ENCODE measurements at places on chromosomes 4 and X. TPM values are rescaled to one million over a fixed set of nuclear protein-coding genes. Genes with fewer than 3 reads are reported as not detected.

Gene XAGE1A
- total RNA-seq = not detected

Gene GAR1
- total RNA-seq = 3.2 TPM

Gene EPHA5
- not detected for total RNA-seq

Gene ALAS2
- total RNA-seq = 1.1 TPM

Gene EDA2R
- 0.69 TPM for total RNA-seq

Gene TBL1X
- 22.7 TPM for total RNA-seq

Gene PAK3
- total RNA-seq = 0.72 TPM

Gene PWWP3B
- total RNA-seq = 32.3 TPM

Gene LGI2
- total RNA-seq = 5.4 TPM

Gene SLC34A2
- 0.19 TPM for total RNA-seq

Gene NOP14
- 20.9 TPM for total RNA-seq

Gene BTK
- total RNA-seq = 13.9 TPM

Gene SPANXC
- total RNA-seq = not detected

Gene FGF5
- total RNA-seq = not detected

Gene VCX
- total RNA-seq = not detected

Gene APELA
- total RNA-seq = not detected

Gene CLDN22
- total RNA-seq = not detected

Gene PRR32
- not detected for total RNA-seq

Gene DRD5
- total RNA-seq = not detected

Gene ZXDB
- 13.0 TPM for total RNA-seq

Gene NXF3
- total RNA-seq = 1.9 TPM

- DNase-seq = no peak
These were observed 740 bp upstream of the NPY2R start for GRCh38 chr4:155207534-155208257.

DNA sequence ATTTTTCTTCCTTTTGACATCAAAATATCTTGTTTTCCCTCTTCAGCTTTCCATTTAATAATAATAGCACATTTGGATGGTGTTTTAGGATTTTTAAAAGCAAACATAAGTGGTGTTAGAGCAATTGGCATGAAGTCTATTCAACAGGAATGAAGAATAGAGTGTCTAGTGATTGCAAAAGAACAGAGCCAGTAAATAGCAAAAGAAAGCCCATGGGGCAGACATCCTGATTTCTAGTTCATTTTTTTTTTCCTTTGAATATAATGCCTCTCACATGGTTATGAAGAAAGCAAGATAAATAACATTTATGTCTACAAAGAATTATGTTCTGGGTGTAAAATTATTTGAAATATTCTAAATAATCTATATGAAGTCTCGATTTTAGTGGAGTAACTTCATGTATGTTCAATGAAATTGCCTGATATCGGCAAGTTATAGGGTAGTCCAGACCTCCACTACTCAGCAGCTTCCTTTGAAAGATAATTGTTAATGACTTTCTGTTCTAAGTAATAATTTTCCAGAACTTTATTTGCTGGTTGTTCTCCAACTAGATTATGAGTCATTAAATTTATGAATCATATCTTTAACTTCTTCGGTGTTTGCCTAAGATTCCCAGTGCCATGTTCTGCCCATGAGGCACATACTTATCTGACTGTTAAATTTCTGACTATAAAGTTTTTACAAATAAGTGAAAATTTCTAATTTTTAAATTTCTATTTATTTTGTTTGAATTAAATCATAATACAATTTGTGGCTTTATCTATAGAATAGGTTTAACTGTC, 587.9 kb downstream of the TLL1 start:
- no peak for DNase-seq

DNA sequence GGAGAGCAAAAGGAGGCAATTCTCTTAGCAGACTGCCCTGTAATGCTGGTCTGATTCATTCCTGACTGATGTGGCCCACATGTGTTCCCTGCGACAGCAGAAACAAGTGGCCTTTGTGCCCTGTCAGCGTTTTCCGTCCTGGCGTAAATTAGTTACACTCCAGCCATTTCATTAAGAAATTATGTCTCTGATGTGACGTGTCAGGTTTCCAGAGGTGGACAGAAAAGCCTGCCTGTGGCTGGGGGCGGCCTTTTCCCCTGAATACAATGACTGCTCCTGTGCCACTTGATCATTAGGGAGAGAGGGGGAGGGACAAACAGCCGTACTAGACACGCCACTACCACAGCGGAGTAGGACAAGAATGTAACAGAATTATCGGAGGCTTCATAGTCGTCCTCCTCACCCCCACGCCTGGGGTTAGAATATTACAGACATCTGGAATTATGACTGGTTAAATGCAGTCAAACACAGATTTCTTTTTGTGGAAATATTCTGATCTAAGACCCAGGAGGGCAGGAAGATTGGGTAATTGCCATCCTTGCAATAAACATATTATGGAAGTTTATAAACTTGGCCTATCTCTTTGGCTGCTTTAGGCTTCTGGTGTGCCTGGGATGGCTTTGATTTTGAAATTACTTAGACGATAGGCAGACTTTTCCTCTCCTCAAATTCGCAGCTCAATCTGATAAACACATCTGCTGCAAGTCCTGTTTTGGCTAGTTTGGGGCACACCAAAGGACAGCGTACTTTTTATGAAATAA, 146.2 kb upstream of the BCOR start:
- DNase-seq = no peak

DNA sequence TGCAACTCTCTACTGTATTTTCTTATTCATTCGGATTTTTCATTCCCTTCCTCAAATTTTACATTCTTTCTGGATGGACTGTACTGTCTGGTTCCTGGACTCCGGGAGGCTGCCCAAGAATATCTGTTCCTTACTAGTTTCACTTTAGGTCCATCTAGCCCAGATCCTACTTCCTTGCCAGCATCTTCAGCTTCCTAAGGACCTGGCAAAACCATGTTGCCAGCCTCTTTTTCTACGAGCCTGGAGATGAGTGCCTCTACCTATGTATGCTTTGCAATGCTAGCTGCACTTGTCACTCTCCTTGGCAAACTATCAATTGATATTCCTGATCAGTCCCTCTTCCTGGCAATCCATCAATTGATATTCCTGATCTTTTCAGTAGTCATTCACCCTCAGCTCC, 5.6 kb upstream of the LNX1 start:
- DNase-seq = no peak

- no peak for DNase-seq
These were observed 1.9 kb downstream of the DCHS2 start for GRCh38 chr4:154489558-154490233.

DNA sequence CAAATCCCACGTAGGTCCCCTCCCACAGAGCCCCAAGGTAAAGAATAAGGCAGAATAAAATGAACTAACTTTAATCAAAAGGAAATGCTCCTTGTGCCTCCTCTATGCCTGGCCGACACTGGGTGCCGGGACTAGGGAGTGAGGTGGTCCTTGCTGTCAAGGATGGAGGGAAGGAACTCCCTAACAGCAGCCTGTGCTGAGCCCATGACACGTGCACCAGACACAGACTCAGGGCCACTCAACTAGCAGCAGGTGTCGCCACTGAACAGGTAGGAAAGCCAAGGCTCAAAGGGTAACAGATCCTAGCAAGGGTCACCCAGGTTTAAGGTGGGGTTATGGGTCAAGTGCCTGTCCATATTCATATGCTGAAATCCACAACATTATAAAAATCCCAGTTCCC, 29.2 kb downstream of the MSX1 start:
- DNase-seq = no peak

GRCh38 chrX:105723966-105724735, 98.2 kb upstream of the NRK start:
- DNase-seq = no peak

DNA sequence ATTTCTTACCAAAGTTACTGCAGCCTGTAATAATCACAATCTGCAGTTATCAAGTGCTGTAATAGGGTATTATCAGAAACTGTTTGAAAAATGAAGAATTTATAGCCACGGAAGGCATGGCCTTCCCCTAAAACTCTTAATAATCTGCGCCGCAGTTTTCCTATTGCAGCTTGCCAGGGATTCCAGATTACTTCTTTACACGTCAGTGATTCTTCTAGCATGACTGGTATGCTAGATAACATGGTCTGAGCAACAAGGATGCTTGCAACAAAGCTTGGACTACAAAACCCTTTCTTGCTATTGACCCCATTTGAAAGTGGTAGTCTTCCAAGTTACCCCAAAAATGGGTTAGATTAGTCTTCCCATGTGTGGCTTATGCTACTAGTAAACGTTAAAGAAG, 47.2 kb upstream of the GK2 start:
- DNase-seq = no peak

GRCh38 chr4:100356172-100356571, 161.7 kb downstream of the EMCN start:
- no peak for DNase-seq

GRCh38 chr4:159540501-159540900, 437.6 kb downstream of the RAPGEF2 start:
- no peak for DNase-seq

- no peak for DNase-seq
These were observed 41.9 kb upstream of the NEUROG2 start for GRCh38 chr4:112557676-112558411.

DNA sequence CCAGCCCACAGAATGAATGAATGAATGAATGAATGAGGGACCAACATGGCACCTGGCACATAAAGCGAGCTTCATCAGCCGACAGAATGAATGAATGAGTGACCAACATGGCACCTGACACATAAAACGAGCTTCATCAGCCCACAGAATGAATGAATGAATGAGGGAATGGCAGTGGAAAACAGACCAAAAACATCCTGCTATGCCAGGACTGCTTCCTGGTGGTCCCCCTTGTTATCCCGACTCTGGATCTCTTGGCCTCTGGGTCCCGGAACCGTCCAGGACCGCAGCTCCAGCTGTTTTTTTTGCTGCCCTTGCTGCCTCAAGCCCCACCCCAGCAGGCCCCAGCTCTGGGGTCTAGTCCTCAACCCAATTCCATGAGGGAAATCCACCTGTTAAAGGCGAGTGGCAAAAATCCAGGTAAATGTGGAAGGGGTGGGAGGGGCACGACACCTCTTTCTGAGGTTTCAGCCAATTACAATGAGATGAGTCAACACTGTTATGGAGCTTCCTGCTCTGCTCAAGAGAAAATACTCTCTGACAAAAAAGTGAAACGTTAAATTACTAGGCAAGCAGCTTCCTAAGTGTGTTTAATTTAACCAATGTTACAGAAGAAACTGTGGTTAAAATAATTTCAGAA, 72.0 kb upstream of the MTNR1A start:
- no peak for DNase-seq

DNA sequence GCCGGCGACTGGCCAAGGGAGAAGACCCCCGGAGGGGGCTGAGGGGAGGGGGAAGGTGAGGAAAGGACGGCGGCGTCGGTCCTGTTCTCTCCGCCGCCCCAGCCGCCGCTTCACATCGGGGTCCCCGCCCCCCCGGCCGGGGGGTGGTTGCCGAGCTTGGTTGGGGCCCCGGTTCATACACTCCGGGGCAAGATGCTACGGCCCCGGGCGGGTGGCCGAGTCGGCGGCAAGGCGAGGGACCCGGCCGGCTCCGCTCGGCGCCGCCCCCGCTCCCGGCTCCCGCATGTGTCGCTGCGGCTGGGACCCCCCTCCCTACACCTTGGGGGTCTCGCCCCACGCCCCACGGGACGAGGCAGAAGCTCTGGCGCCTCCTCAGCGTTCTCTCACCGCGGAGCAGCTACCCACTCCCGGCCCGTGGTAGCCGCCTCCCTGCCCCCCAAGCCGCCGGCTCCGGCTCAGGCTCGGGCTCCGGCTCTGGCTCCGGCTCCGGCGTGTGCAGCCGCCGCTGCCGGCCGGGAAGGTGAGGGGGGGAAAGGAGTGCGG, 461 bp downstream of the FBXW7 start:
- no peak for DNase-seq

DNA sequence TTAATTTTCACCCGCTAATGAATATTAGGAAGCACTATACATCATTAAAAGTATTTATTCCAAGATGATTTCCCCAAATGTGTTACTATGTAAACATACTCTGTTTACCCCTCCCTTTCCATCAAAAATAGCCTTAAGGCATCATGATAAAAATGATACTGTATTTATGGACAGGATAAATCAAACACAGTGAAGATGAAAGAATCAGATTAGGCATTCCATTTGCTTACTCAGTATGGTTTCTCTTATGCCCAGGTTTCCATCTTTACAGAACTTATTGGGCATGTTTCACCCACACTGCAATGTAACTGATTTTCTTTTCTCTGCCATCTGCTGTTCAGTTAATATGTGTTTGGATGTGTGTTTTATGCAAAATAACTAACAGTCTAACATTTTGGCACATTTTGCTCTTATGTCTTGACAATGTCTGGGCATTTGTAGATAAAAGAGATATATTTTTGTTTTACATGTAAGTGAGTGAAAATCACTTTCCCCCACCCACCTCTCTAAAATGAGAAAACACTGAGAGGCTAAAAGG, 445.2 kb downstream of the RPA4 start:
- DNase-seq = no peak

DNA sequence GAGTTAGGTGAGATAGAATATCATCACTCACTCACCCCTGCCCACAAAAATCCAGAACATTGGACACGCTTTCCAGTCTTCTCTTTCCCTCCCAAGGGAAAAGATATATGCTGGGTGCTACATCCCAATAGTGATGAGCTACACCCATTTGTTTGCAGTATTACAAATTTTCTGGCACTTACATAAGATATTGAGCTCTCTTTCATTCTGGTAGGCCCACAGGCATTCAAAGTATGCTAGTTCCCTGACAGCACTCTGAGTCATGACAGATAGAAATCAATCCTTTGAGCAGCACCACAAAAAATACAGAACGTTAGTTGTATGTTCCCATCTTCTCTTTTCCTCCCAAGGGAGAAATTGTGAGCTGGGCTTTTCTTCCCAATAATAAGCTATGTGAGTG, 477.6 kb upstream of the GRID2 start:
- no peak for DNase-seq

GRCh38 chr4:39719804-39720580, 22.1 kb downstream of the UBE2K start:
- DNase-seq = no peak

GRCh38 chr4:151231915-151232595, 44.9 kb upstream of the PRSS48 start:
- DNase-seq = no peak

- DNase-seq = no peak
These were observed 23.5 kb upstream of the CA5B start for GRCh38 chrX:15714529-15714928.

DNA sequence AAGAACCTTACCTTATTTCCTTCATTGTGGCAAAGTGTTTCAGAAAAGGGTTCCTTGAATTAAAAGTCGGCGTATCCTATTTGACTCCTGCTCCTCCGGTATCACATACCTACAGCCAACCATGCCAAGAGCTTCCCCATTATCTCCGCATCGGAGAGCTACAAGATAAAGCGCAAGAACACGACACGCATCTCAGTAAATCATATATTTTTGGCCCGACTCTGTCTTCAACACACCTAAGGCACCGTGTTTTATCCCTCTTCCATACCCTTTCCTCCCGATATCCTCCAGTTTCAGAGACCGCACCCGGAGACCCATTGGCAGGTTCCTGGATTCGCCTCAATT, 497 bp upstream of the THAP9 start:
- DNase-seq = no peak

DNA sequence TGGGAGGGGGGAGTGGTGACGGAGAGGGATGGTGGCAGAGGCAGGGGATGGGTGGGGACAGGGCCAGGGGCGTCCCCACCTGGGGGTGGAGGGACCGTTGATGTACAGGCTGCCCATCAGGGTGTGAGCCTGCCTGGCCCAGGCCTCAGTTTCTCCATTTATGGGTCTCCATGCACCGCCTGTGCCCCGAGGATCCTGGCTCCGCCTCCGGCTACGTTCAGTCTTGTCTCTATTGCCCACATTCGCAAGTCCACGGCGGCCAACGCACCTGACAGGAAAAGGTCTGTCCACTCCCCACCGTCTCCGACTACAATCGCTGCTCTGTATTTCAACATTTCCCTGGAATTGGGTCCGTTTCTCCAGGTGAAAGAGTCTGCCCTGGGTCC, 96.3 kb upstream of the NKX1-1 start:
- peak; percentile 10 for DNase-seq
